ENCODE measurements at places on chromosomes 11 and 22. TPM values are rescaled to one million over a fixed set of nuclear protein-coding genes. Genes with fewer than 3 reads are reported as not detected.

GRCh38 chr11:128862908-128863660 is 4.0 kb downstream of the KCNJ1 start:
- peaks cover 10% of the 10 kb centered on the region for H3K4me1 ChIP-seq
- H3K36me3 ChIP-seq: no peaks in the 10 kb centered on the region
- H3K27me3 ChIP-seq: no peaks in the 10 kb centered on the region

DNA sequence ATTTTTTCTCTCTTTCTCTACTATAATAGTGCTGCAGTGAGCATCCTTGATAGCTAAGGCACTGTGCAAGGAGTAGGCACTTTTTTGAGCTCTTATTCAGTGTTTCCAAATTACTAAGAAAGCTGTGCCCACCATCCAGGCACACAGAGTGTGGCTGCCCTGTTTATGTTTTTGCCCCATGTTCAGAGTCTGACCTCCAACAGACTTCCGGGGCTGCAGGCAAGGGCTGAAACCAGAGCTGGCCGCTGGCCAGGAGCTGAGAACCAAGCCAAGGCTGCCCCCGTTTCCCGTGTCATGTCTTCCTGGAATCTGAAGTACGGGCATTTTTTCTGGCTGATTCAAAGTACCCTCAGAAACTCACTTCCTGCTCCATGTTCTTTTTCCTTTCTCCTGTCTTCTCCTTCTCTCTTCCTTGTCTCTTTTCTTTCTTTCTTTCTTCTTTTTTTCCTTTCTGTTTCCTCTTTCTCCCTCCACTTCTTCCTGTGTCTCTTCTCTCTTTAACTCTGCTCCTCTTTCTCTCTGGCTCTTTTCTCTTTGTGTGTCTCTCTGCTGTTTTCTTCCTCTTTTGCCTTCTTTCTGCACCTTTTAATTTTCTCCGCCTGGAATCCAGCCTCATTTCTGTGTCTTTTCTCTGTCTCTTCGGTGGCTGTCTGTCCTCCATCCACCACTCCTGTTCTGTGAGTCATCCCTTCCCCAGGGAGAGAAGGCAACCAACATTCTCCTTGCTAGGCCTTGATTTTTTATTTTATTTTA is 17.0 kb upstream of the KCTD14 start:
- no peak overlapping the region for H3K27ac ChIP-seq
- peak; percentile 47 for DNase-seq
- no peaks in the 10 kb centered on the region for H3K27me3 ChIP-seq

- no peaks in the 10 kb centered on the region for H3K27me3 ChIP-seq
- H3K27ac ChIP-seq: no peak overlapping the region
- H3K4me1 ChIP-seq: no peaks in the 10 kb centered on the region
- no peak overlapping the region for H3K4me3 ChIP-seq
These were observed 22.3 kb downstream of the PIK3IP1 start for GRCh38 chr22:31269892-31270579.

GRCh38 chr11:860234-861104 is 17.8 kb downstream of the TSPAN4 start:
- H3K4me1 ChIP-seq: peaks cover 78% of the 10 kb centered on the region
- no peak for DNase-seq
- H3K27me3 ChIP-seq: no peaks in the 10 kb centered on the region
- H3K36me3 ChIP-seq: no peaks in the 10 kb centered on the region

GRCh38 chr11:94525546-94526324 is 13.5 kb downstream of the C11orf97 start:
- H3K4me3 ChIP-seq: no peak overlapping the region
- H3K27ac ChIP-seq: no peak overlapping the region
- DNase-seq: peak; percentile 53
- no peaks in the 10 kb centered on the region for H3K27me3 ChIP-seq
- H3K36me3 ChIP-seq: no peaks in the 10 kb centered on the region
- H3K4me1 ChIP-seq: no peaks in the 10 kb centered on the region

- no peaks in the 10 kb centered on the region for H3K27me3 ChIP-seq
- H3K27ac ChIP-seq: peak overlapping the region; percentile 60
- no peak for DNase-seq
- no peaks in the 10 kb centered on the region for H3K36me3 ChIP-seq
- no peak overlapping the region for H3K4me3 ChIP-seq
These were observed 12.8 kb downstream of the CPT1A start for GRCh38 chr11:68828957-68829356.

- no peak overlapping the region for H3K4me3 ChIP-seq
- H3K4me1 ChIP-seq: no peaks in the 10 kb centered on the region
- no peak overlapping the region for H3K27ac ChIP-seq
- H3K27me3 ChIP-seq: no peaks in the 10 kb centered on the region
- DNase-seq: no peak
These were observed 16.5 kb downstream of the PRPF19 start for GRCh38 chr11:60889869-60890311.

GRCh38 chr11:58609723-58610122 is 12.7 kb upstream of the CNTF start:
- H3K27ac ChIP-seq: no peak overlapping the region
- no peaks in the 10 kb centered on the region for H3K4me1 ChIP-seq
- H3K4me3 ChIP-seq: no peak overlapping the region
- H3K27me3 ChIP-seq: no peaks in the 10 kb centered on the region
- no peak for DNase-seq
- peaks cover 50% of the 10 kb centered on the region for H3K36me3 ChIP-seq

GRCh38 chr11:60130496-60130895 is 42.0 kb downstream of the MS4A2 start:
- no peaks in the 10 kb centered on the region for H3K27me3 ChIP-seq
- H3K4me3 ChIP-seq: no peak overlapping the region
- H3K4me1 ChIP-seq: no peaks in the 10 kb centered on the region

DNA sequence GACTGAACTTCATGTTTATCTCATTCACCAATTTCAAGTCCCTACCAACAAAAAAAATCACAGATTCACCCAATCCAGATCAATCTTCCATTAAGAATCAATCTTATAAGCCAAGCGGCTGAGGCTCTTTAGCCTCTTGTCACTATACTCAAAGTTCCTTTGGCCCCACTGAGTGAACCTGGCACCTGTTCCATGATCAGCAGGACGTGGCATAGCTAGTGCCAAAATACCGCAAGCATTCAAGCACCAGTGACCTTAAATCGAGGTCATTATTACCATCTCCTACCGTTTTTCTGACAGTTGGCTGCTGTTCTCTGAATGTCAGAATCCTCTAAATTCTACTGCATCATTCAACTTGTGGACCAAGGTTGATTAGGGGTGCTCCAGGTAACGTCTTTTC is 141.2 kb downstream of the CADM1 start:
- no peaks in the 10 kb centered on the region for H3K36me3 ChIP-seq
- DNase-seq: no peak
- no peak overlapping the region for H3K4me3 ChIP-seq
- no peak overlapping the region for H3K27ac ChIP-seq
- H3K27me3 ChIP-seq: no peaks in the 10 kb centered on the region

- H3K36me3 ChIP-seq: no peaks in the 10 kb centered on the region
- no peak overlapping the region for H3K4me3 ChIP-seq
- H3K27me3 ChIP-seq: no peaks in the 10 kb centered on the region
These were observed 9.1 kb upstream of the SERHL2 start for GRCh38 chr22:42544686-42545085.

NEAT1 gene
- 439 TPM for total RNA-seq

GRCh38 chr22:36177160-36177559 is 16.6 kb upstream of the APOL3 start:
- no peak overlapping the region for H3K27ac ChIP-seq
- H3K4me1 ChIP-seq: peaks cover 8% of the 10 kb centered on the region
- H3K4me3 ChIP-seq: no peak overlapping the region
- no peaks in the 10 kb centered on the region for H3K27me3 ChIP-seq

DNA sequence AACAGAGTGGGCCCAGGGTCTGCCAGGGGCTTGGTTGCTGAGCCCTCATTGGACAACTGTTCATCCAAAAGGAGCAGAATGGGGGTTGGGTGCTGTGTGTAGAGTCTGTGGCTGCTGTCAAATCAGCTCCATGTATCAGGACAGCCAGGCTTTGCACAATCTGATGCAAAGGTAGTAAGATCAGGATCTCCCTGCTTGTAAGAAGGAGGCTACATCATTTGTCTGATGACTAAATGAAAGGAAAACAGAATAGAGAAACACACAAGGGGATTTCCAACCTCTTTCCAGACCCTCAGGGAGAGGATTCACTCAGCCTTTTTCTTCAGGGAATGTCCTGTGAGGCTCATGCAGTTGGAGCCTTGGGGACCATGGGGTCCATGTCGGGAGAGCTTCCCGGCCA is 7.2 kb downstream of the MICAL2 start:
- no peaks in the 10 kb centered on the region for H3K36me3 ChIP-seq
- peak overlapping the region; percentile 51 for H3K27ac ChIP-seq
- no peaks in the 10 kb centered on the region for H3K27me3 ChIP-seq
- no peak overlapping the region for H3K4me3 ChIP-seq
- no peak for DNase-seq

DNA sequence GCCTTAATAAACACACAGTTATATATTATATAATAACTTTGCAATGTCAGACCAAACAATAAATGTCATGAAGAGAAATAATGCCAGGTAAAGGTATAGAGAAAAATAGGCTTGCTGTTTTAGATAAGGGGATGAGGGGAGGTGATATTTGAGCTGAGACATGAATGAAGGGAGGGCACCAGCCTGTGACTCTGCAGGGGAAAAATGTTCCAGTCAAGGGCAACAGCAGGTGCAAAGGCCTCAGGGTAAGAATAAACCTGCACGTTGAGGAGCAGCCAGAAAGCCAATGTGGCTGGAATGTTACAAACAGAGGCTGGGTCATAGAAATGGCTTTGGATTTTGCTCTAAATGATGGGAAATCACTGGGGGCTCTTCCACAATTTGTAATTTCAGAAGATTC is 519.6 kb downstream of the SOX6 start:
- no peaks in the 10 kb centered on the region for H3K36me3 ChIP-seq
- no peaks in the 10 kb centered on the region for H3K4me1 ChIP-seq
- no peak overlapping the region for H3K27ac ChIP-seq
- H3K4me3 ChIP-seq: no peak overlapping the region
- no peak for DNase-seq
- H3K27me3 ChIP-seq: no peaks in the 10 kb centered on the region

VPS37C gene
- total RNA-seq: 11.8 TPM

OR2D3 gene
- total RNA-seq: not detected

DNA sequence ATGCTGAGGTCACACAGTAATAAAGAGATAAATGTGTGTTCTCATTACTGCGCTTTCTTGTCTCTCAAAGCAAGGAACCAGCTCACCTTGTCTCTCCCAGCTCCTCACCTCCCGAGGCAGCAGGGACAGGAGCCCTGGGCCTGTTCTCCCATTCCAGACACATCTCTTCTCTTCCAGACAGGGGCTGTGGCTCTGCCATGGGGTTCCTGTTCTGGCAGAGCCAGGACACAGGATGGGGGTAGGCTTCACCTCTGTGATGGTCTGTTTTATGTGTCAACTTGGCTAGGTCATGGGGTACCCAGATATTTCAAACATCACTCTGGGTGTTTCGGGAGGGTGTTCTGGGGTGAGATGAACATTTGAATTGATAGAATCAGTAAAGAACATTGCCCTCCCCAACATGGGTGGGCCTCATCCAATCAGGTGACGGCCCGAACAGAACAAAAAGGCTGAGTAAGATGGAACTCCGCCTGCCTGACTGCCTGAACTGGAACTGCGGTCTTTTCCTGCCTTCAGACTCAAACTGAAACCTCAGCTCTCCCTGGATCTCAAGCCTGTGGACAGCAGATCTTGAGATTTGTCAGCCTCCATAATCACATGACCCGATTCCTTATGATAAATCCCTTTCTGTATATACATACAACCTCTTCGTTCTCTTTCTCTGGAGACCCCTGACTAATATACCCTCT is 2.0 kb upstream of the VSIG10L2 start:
- no peak for DNase-seq
- H3K27me3 ChIP-seq: no peaks in the 10 kb centered on the region
- H3K4me1 ChIP-seq: no peaks in the 10 kb centered on the region
